ENCODE measurements at places on chromosomes 7 and 10.

DNA sequence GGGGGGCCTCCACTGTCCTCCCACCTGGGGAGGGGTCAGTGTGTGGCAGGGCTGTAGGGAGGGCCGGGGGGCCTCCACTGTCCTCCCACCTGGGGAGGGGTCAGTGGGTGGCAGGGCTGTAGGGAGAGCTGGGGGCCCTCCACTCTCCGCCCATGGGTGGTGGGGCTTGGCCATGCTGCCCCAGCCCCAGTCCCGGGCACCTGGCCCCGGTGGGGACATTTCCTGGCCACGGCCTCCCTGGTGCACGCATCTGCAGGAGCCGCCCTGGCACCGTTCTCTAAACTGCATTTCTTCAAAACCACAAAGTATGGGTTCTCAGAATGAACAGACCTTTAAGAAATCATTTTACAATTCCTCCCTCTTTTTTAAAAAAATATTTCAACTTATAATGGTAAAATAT, 89.3 kb upstream of the PDGFA start:
- no peak for DNase-seq

GRCh38 chr7:107167483-107168232, 1.1 kb upstream of the HBP1 start:
- DNase-seq: no peak

GRCh38 chr7:105020926-105021325, 6.9 kb downstream of the KMT2E start:
- no peak for DNase-seq

- DNase-seq: no peak
Measured at GRCh38 chr10:73577788-73578187, 13.4 kb downstream of the USP54 start.

GRCh38 chr7:107659666-107660065, 962 bp upstream of the SLC26A4 start:
- no peak for DNase-seq

DNA sequence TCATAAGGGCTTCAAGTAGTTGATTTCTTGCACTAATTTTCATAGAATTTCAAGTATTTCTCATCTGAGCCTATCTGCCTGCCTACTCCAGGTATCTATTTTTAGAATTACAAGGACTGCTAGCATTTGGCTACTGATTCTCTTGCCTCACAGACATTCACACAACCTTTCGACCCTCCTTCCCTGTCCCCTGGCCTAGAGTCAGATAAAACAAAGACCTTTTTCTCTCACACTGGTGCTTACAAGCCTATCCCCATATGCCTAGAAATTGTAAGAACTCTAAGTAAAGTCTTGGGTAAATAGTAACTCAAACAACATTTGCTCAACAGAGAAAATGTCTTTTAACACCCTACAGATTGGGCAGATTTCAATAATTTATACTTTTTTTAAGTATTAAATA, 6.3 kb downstream of the GPAM start:
- DNase-seq: no peak

DNA sequence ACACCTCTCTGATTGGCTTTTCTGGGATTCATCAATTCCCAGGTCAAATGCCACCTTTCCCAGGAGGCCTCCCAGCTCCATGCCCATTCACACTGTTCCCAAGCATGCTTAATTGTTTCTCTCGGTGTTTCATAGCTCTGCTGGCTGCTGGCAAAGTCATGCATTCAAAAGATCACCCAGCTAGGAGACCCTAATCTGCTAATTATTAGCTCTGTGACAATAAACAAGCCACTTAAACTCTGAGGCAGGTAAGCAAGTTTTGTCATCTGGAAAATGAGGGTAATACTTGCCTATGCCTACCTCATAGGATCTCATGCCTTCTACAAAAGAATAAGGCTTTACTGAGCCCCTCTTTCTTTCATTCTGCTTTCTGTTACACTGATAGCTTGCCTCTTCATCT, 828 bp upstream of the KEL start:
- no peak for DNase-seq
